ENCODE measurements at places on chromosomes 7 and 10.
A peak's percentile ranks its signal among the peaks of the same experiment; 100 is the strongest.

DNA sequence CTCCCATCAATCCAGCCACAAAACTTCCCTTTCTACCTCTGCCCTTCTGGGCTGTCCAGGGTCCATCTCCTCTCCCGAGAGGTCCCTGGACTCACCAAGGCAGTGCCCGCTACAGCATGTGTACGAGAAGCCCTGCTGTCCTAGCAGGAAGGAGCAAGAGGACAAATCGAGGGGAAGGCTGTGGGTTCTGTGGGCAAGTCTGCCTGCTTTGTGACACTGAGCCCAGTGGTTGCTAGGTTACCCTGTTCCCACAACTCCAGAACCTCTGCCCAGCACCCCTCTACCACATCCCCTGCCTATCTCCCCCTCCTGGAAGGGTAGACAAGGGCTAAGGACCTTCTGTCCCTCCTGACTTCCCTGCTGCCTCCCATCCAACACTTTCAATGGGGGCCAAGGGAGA, at the start of gene TBATA:
TSS of gene TBATA (minus strand) at position 188 of the 400 bp plus-strand sequence. CDS start 1,998 bp downstream, outside the sequence.
- no peak for DNase-seq

DNA sequence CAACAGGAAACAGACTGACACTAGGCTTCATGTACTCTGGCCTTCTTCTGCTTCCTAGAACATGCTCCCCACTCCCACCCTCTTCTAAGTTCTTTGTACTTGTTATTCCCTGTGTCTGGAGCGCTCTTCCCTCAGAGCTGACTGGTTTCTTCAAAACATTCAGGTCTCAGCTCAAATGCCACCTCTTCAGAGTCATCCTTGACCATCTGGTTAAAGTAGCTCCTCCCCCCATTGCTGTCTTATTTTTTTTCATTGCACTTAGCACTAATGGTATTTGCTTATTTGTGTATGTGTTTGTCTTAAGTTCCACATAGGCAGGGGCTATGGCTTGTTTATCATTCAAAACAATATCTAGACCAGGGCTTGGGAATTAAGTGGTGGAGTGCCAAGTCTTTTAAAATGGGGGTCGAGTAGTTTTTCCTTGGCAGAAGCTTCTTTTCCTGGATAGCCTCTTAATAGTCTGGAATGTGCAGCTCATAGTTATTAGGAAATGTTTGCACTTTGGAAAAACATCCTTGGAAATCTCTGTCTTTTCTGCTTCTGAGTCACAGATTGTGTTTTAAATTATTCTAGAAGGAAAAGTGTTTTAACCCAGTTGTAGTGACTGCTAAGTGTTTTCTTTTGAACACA, 60.0 kb downstream of the RALA start:
- DNase-seq: peak; percentile 78

GRCh38 chr7:46071601-46072000, 150.5 kb upstream of the IGFBP3 start:
- DNase-seq: no peak

- no peak for DNase-seq
These were observed 174.7 kb downstream of the GATA3 start for GRCh38 chr10:8229153-8229552.

DNA sequence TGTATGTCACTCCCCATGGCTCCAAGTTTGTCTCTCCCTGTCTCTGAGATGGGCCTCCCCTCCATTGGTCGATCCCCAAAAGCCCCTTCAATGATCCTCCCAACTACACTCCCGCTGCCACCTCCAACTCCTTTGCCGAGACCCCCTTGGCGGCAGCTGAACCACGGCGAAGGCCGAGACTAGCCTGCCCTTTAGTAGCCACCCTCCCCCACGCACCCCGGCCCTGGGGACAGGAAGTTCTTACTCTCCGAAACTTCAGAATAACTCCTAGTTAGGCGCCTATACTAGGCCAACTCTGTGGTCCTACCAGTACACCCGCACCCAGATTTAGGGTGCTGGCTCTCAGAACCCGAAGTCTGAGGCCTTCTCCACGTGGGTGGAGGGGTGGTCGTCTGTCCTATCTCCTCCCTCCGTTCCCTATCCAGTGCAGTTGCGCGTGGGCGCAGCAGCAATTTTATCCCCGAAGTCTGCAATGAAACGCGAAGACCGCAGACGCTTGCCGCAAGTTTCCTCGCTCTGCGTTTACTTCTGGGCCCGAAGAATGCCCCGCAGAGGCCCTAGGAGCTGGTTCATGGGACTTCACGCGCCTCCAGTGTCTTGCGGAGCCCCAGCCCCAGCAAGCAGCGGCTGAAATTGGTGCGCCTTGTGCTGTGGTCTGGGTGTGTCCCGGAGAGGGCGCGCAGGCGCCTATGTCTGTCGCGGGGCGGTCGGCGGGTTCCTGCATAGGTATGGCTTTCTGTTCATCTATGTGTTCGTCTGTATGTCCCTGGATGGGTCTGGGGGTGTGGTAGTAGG, 82.6 kb upstream of the SLF2 start:
- DNase-seq: no peak

Measured in dermis microvascular lymphatic vessel endothelial cell (primary cell).